ENCODE measurements at places on chromosomes 4 and X.
A peak's percentile ranks its signal among the peaks of the same experiment; 100 is the strongest.

DNA sequence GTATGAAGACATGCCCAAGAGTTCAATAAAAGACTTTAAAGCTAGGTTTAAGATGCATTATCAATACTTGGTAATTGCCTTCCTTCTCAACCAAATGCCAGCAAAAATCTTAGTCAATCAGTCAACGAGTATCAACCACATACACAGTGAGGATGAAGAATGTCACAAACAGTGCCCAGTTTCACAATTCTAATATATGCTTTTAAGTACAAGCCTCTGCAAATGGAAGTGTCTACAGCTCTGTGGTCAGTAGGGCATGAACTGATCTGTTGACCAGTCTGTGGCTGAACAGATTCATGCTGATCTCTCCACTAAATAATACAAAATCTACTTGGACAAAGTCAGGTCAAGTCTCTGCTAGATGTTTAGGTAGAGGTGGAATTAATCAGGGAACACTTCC is 27.9 kb downstream of the PPARGC1A start:
- no peak for DNase-seq

DNA sequence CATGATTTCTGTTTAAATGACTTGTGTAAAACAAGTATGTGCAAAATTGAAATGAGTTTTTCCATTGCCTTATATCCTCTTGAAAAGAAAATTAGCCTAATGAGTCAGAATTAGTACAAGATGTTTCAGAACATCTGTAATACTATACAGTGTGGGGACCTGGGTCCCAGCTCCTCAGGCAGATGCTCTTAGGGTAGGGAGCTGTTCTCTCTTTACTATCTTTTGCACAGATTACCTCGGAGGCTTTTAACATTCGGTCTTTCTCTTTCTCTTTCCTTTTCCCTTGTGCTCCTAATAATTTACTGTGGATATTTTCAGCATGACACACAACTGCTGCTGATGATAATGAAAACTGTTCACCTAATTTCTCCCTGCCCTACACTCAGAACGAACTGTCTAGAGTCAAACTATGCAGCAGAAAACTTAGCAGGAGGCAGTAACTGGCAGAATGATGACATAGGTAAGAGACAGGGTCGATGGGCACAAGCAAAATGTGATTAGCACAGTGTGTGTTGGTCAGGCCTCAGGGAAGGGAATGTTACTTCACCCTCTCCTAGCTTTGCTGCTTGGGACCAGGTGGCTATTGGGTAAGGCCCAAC is 455.3 kb downstream of the PDHA2 start:
- DNase-seq = peak; percentile 14

DNA sequence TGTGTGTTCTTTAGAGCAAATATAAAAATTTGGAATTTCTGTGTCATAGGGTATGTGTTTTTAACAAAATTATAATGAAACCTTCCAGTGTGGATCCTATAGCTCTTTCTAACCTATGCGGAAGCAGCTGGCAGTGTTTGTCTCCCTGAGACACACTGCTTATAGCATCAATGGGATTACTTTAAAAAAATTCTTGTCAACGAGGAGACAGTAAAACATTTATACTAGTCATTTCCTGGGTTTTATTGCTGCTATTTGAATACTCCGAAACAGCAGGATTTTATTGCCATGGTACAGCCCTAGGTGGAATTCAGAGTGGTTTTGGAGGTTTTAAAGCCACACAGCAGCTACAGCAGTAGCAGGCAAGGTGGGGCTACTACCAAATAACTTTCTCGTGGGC is 145.1 kb upstream of the IL1RAPL2 start:
- no peak for DNase-seq

- DNase-seq = no peak
Measured at GRCh38 chr4:141006242-141006802, 126.9 kb downstream of the RNF150 start.

- peak; percentile 52 for DNase-seq
Measured at GRCh38 chr4:164959896-164960295, 17.6 kb downstream of the TRIM61 start.

GRCh38 chr4:28654618-28655017 is 1794.0 kb downstream of the STIM2 start:
- DNase-seq = no peak

DNA sequence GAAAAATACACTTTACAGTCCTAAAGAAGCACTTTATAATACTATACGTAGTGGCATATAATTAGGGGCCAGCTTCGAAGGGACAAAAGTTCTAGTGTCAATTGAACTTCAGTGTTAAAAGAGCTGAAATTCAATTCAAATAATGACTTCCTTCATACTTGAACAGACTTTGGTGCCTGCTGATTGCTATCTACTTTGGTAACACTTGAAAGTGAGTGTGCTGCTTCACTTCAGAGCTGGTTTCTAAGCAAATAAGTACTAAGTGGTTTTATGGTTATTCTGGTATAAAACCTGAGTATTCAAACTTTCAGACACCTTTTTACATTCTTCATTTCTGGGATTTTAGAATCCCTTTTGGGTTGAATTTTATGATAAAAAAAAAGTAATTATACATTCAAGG is 107.0 kb downstream of the SLC4A4 start:
- no peak for DNase-seq

GRCh38 chrX:125507119-125507518 is 187.4 kb downstream of the TEX13C start:
- peak; percentile 81 for DNase-seq

DNA sequence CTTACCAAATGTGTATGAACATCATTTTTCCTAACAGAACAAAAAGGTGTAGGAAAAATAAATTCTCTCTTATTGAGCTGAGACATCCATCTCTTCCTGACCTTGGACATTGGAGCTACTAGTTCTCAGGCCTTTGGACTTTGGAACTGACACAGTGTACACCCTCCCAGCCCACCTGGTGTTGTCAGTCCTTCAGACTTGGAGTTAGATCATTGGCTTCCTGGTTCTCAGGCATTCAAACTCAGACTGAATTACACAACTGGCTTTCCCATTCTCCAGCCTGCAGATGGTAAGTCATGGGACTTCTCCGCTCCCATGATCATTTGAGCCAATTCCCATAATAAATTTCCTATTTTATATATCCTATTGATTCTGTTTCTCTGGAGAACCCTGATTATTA is 84.8 kb upstream of the EDNRA start:
- no peak for DNase-seq

DNA sequence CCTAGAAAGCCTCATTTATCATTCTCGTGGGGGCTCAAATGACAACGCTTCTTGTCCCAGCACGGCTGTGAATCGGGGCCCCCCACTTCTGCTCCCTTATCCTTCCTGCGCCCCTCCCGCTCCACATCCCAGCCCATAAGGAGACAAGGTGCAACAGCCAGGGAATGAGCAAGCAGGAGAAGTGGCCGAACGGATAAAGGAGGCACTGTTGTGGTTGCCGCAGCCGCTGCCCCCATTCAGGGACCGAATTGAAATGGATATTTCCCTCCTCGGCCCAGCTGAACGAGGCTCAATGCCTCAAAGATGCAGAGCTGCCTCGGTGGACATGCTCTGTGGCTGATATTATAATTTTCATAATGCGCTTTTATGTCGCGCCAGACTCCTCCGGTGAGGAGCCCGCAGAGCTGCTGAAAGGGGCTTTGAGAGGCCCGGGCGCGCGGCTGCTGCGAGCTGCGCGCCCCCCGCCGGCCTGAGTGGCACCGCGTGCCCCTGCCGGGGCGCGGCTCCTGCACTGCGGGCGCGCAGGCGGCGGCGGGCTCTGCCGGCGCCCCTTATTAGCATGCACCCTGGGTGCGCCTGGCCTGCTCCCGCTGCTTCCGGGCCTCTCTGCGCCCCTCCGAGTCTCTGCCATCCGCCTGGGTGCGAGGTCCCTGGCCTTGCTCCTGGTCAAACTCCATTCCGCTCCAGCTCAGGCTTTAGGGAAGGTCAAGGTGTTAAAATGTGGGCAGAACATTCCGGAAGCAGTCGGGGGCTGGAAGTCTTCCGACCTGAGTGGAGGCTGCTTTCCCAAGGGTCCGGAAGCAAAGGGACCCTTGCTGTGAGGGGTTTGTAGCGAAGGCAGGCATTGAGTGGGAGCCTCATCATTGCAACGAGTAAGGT is 68.2 kb upstream of the TMEM33 start:
- no peak for DNase-seq

DNA sequence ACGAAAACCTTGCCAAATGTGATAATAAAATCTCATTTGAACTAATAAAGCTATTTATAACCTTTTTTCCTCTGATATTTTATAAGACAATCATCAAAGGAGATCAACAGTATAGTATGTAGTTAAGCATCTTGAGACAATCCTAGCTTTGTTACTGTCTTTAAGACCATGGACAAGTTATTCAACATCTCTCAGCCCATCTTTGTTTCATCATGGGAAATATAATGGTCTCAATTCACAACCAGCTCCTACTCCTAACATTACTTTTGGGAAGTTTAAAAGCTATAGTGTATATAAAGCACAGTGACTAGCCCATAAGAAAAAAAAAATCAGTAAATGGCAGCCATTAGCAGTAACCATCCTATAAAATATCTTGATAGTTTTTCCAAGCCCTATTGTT is 57.6 kb upstream of the APELA start:
- DNase-seq = no peak

DNA sequence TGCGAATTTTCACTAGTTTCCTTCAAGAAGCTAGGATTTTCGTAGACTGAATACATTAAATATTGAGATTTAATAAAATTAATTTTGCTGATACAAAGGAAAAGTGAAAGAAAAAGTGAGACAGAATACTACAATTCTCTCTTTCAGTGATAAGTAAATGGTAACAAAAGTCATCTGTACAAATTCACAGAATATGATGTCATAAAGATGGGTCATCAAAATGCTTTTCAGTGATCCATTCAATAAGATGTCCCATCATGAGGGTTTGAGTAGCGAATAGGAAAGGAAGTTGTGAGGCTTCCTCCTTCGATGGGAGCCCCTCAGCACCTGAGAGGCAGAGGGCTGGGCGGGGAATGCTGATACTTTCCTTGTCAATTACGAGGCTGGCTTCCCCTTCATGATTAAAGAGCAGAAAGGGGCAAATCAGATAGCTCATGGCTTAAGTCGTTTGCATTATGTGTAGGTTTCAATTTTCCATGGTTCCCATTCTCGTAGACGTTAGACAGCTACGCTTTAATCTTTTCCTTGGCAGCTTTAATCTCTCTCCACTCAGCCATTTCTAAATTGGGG is 108.8 kb upstream of the SORBS2 start:
- DNase-seq = no peak
